ENCODE measurements at places on chromosomes 7 and 10.

DNA sequence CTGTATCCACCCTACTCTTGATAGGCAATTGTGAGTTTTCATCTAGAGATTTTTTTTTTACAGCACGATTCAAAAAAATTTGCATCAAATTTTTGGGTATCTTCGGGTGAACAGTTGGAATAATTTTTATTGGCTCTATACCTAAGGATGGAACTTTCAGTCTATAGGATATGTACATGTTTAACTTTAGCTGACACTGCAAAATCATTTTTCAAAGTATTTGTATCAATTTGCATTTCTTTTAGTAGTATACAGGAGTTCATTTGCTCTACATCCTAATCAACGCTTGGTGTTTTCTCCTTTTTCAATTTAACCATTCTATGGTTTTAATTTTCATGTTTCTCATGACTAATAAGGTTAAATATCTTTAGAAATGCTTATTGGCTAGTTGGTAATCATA, 11.7 kb downstream of the MGAM2 start:
- no peak overlapping the region for H3K27ac ChIP-seq
- no peaks in the 10 kb centered on the region for H3K36me3 ChIP-seq

DNA sequence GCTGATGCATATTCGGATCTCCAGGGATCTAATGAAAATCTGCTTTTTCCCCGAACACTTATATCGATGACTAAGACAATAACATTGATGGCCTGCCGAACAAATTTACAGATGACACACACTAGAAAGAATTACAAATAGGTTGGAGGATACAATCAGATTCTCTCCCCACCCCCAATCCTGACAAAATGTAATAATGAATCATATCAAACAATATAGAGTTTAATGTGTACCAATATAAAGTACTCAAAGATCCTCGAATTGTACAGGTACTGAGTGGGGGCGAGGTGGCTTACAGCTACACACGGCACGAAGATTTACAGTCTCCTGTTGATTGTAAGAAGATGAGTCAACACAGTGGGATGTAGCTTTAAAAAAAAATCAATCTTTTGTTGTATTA, 182.7 kb upstream of the MKLN1 start:
- peaks cover 2% of the 10 kb centered on the region for H3K4me1 ChIP-seq
- DNase-seq, result no peak
- H3K36me3 ChIP-seq, result no peaks in the 10 kb centered on the region

DNA sequence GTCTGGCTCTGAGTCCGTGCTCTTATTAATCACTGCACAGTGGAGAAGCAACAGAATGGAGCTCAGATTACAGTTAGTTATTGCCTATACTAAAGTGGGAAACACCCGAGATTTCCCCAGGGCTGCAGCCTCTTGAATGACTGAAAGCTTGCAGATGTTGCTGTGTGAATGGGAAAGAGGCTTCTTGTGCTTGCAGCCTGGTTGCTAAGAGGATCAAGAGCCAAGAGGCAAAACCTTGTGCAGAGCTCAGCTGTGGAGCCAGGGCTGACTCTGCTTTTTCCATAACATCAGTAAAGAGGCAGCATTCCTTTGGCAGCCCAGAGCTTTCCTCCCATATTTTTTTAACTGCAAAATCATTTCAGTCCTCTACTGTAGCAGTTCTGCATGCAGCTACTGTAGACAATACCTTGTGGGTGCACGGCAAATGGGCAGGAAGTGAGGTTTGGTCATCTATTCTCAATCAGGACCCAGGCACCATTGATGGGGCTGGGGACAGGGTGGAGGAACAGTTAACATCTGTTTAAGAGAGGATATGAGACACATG, 86.5 kb downstream of the RALA start:
- H3K4me1 ChIP-seq, result peaks cover 13% of the 10 kb centered on the region
- H3K27me3 ChIP-seq, result no peaks in the 10 kb centered on the region
- H3K4me3 ChIP-seq, result no peak overlapping the region
- no peak overlapping the region for H3K27ac ChIP-seq
- no peak for DNase-seq

DNA sequence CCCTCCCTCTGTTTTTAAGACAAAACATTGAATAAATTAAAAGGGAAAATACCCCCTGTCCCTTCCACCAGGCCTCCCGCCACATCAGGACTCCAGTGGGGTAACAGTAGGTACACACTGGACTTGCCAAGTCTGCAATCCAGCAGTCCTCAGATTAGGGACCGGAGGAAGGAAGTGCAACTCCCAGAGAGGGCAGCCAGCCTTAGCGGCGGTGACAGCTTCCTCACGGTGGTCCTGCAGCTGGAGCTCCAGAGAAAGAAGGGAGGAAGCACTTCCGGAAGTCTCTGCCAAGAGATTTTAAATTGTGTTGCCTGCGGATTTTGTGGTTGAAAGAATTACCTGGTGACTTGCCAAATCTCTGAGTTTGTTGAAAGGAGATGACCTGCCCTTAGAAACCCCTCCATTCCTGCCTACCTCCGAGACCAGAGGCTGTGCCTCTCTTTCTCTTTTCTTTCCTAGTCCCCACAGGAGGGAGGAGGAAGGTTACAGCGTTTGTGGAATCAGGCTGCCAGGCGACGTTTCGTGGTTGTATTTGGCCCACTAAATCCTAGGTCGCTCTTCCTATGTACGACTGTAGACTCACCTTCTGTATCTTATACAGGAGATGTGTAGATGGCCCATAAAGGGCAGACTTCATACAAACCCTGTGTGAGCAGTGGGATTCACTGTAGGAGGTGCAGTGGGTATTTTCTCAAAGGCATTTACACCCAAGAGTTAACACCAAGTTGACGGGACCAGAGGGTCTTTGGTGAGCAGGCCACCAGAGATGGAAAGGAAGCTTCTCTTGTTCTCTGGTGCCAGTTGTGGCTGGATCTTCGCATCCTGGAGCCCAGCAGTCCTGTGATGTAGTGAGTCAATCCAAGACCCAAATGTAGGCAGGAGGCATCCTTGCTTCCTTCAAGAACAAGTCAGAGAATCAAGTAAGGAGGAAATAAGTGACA, 77.9 kb downstream of the INSIG1 start:
- no peak overlapping the region for H3K4me3 ChIP-seq
- H3K27ac ChIP-seq, result no peak overlapping the region
- no peak for DNase-seq
- peaks cover 57% of the 10 kb centered on the region for H3K4me1 ChIP-seq
- H3K27me3 ChIP-seq, result peaks cover 89% of the 10 kb centered on the region

All from esophagus muscularis mucosa (tissue), 4 donors.